Hematopoietic multipotent progenitor cell treated with erythropoietin and hydrocortisone succinate and interleukin-3 and kit ligand, for 6 days (in vitro differentiated cells): ENCODE measurements at places on chromosomes 3 and 15.

- DNase-seq, result no peak
Measured at GRCh38 chr3:66495668-66496045, 5.2 kb downstream of the LRIG1 start.

- DNase-seq, result no peak
Measured at GRCh38 chr15:42349186-42349585, 10.1 kb upstream of the CAPN3 start.

GRCh38 chr3:16073203-16073602, 101.3 kb upstream of the GALNT15 start:
- peak; percentile 13 for DNase-seq

DNA sequence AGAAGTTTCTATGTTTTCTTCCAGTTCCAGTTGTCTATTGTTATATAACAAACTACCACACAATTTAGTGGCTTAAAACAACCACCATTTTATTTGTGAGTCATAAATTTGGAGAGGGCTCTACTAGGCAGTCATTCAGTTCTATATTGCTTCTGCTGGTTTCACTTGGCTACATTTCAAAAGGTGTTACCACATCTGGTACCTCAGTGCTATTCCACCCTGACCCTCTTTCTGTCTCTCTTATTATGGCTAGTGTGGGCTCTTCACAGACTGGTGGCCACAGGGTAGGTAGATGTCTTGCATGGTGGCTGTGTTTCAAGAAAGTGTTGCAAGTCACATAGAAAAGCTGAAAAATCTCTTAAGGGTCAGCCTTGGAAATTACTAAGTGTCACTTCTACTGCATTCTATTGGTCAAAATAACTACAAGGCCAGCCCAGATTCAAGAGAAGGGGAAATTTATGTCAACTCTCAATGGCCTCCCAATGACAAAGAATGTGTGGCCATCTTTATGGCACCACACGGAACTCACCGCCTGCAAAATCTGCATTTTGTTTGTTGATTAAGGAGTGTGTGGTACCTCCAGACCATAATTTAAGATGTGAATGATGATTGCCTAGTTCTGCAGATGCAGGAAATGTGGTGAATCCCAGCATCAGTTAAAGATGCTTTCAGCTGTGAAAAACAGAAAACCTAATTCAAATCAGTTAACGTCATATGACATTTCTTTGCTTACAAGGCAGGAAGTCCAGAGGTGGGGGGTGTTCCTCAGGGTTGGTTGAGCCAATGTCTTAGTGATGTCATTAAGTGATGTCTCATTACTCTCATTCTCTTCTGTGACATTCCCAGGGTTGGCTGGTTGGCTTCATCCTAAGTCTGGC, 105.8 kb upstream of the RASGRP1 start:
- no peak for DNase-seq

- DNase-seq, result no peak
Measured at GRCh38 chr15:43796566-43796965, 3.5 kb downstream of the SERINC4 start.

GRCh38 chr15:33074942-33075341, 119.6 kb downstream of the FMN1 start:
- DNase-seq, result peak; percentile 25

- no peak for DNase-seq
Measured at GRCh38 chr3:140290105-140290504, 355.1 kb downstream of the CLSTN2 start.

GRCh38 chr15:39361497-39361896, 219.4 kb upstream of the THBS1 start:
- DNase-seq, result no peak

DNA sequence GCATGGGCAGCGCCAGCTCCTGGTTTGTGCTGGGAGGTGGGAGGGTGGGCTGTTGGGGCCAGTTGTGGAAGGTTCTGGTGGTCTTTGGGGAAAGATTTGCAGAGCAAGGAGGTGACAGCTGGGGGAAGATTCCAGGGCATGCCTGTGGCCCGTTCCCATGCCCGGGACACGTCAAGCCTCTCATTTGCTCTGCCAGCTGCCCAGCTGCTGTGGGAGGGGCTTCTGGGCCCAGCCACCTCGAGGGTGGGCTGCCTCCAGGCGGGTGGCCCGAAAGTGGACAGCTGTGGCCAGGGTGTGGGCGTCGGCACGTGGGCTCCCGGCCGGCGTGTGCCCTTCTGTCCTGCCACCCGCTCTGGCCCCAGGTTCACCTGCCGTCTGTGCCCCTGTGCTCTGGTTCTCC, 17.2 kb downstream of the PLXNA1 start:
- no peak for DNase-seq

DNA sequence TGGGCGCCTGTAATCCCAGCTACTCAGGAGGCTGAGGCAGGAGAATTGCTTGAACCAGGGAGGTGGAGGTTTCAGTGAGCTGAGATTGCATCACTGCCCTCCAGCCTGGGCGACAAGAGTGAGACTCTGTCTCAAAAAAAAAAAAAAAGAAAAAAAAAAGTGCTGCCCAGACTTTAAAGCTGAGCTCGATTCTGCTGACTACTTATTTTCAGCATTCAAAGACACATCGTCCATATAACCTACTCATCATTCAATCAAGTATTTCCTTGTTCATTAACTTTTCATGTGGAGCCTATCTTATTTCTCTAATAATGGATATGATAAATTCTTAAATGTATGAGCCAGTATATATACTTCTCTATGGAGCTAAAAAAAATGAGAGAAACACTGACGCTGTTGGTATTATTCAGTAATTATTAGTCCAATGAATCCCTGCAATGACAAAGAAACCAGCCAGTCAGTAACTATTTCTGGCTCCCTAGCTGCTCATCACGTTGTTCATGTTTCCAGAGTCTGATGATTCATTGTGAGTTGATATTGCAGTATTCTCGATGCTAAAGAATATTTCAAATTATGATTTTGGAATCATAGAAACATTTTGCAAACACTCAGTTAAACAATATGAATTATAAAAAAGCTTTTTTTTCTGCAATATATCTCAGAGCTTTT, 111.9 kb downstream of the RAP2B start:
- no peak for DNase-seq
